Left renal cortex interstitium (tissue), 4 donors: ENCODE measurements at places on chromosomes 7 and 10. TPM values are rescaled to one million over a fixed set of nuclear protein-coding genes. Genes with fewer than 3 reads are reported as not detected.

- DNase-seq, result no peak
These were observed 76.6 kb downstream of the TCF7L2 start for GRCh38 chr10:113026679-113027078.

GRCh38 chr7:12747687-12748306, 60.4 kb downstream of the ARL4A start:
- DNase-seq, result no peak

GRCh38 chr7:3013975-3014792, 29.5 kb downstream of the CARD11 start:
- DNase-seq, result no peak

DNA sequence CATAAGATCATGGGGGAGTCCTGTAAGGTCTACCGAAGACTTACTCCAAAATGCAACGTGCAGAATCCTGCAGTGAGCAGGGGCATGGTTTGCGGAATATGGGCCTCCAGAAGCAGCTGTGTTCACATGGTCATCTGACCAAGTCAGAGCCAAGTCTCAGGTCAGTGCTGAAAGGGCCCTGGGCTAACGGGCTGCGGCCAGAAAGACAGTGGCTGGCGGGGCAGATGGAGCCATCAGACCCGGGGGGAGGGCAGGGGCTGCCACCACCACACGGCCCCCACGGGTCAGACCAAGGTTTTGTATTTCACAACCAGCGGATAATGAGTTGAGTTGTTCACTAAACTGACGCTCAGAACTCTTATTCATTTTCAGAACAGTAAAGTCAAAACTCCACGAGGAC, 522.3 kb downstream of the PTPRN2 start:
- DNase-seq, result no peak

- DNase-seq, result no peak
These were observed 804 bp downstream of the C10orf95 start for GRCh38 chr10:102450374-102451104.

GRCh38 chr7:64630496-64630895, 35.4 kb upstream of the ZNF107 start:
- DNase-seq, result peak; percentile 6

- DNase-seq, result no peak
These were observed 543.8 kb downstream of the PTPRN2 start for GRCh38 chr7:158043551-158044481.

DNA sequence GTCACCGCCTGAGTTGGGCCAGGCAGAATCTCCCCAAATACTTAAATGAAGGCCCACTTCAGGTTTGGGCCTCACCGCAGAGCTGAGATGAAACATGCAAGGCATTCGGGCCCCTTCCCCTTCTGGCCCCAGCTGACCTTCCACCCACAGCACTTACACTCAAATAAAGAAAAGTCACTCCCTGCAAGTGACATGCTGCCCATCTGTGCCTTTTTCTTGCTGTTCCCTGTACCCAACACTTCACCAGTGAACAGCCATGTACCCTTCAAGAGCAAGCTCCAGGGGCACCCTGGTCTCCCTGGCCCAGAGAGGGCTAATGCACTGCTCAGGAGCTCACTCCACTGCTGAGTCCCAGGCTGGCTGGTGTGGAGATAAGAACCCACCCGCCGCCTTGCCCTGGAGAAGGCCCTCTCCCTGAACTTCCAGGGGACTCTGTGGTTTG, 40.7 kb downstream of the ZCCHC24 start:
- no peak for DNase-seq

DNA sequence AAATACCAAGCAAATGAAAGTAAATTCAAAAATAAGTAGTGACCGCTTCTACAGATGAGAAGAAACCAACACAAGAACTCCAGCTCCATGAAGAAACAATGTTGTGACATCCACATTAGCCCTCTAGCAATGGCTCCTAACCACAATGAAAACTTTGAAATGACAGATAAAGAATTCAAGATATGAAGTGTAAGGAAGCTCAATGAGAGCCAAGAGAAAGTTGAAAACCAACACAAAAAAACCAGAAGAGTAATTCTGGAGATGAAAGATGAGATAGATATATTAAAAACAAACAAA, 68.2 kb upstream of the DDC start:
- DNase-seq, result no peak

GRCh38 chr7:70580161-70580560, 551.8 kb upstream of the GALNT17 start:
- DNase-seq, result no peak

GRCh38 chr10:61819208-61819607, 82.3 kb upstream of the ARID5B start:
- DNase-seq, result no peak

GRCh38 chr10:21285742-21286331, 239.6 kb downstream of the SKIDA1 start:
- DNase-seq, result no peak

GRCh38 chr10:26723016-26723415, 25.5 kb downstream of the PDSS1 start:
- no peak for DNase-seq

- DNase-seq, result no peak
These were observed 12.8 kb downstream of the SNX8 start for GRCh38 chr7:2301511-2301863.

DNA sequence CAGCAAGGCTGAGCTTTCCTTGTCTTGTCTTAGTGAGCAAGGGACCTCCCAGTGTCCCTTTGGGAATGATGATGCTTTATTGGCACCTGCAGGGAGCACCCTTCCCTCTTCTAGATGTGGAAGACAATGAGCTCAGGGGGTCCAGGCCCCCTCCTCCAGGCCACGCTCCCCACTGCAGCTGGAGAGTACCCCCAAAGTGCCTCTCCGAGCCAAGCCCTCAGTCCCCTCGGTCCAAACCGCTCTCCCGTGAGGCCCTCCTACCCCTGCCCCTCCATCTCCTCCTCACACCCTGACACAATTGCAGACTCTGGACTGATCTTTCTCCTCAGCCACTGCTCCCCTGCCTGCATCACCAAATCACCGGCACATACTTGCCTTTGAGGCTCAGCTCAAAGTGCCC, 16.7 kb downstream of the RBP3 start:
- DNase-seq, result no peak

DNA sequence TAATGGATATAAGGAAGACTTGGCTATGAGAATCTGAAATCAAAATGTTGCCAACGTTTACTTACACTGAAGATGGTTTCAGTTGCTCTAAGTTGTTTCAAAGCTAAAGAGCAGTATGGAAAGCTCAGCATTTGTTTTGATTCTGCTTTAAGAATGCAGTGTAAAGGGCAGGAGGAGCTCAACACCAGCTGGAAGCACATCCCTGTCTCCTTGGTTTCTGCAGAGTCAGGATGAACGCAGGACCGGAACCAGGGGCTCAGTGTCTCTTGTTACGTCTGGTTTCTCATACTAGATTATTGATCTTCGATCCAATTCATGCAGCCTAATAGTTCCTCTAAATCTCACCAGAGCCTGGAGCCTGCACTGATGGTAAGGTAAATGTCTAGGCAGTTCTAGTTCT, 24.1 kb downstream of the ZRANB1 start:
- DNase-seq, result no peak

DNA sequence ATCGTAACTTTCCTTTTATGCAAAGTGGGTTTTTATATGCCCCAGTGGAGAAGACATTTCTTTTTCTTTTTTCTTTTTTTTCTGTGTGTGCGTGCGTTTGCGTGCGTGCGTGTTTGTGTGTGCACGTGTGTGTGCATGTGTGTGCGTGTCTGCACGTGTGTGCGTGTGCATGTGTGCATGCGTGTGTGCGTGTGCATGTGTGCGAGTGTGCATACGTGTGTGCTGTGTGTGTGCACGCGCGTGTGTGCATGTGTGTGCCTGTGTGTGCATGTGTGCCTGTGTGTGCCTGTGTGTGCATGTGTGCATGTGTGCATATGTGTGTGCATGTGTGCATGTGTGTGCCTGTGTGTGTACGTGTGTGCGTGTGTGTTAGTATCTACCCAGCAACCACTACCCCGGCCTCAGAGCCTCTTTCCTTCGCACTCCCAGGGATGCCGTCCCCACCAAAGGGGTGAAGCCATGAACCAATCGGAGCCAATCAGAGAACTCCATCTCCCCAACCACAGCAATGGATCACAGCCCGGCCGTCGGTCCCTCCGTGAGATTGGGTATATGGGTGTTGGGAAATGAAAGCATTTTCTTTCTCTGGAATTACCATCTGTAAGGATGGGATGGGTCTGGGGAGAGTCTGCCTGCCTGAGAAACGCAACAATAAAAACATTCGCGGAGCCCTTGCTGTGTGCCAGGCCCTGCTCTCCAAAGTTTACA, 92.3 kb downstream of the ELFN1 start:
- no peak for DNase-seq

DNA sequence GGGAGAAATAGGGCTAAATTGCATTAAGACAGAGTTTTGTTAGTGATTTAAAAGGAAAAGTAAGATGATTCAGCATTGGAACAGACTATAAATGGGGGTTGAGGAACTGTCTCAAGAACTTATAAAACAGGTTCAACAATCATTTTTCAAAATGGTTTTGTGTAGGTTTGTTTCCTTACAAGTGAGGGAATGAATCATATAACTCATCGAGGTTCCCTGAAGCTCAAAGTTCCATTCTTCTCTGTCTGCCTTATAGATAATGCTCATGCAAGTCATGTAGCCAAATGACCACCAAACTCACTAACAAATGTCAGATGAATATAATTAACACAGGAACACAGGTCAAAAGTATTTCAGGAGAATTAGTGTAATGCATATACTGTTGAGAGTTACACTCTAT, 27.7 kb downstream of the ADAM22 start:
- DNase-seq, result no peak

DNA sequence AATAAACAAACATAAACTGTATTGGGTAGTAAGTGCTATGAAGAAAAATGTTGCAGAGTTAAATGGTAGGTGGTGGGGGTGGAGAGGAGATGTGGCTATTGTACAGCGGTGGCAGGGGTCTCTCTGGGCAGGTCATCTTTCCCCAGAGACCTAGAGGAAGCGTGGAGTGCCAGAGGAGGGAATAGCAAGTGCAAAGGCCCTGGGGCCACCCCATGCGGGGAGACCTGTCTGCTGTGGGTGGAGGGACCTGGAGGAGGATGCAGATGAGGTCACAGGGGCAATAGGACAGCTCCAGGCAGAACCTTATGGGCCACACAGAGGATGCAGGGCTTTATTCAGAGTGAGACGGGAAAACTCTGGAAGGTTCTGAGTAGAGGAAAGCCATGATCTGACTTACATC, 47.5 kb downstream of the DLG5 start:
- DNase-seq, result no peak

- no peak for DNase-seq
These were observed 2.5 kb downstream of the SAP25 start for GRCh38 chr7:100570954-100571828.

DNA sequence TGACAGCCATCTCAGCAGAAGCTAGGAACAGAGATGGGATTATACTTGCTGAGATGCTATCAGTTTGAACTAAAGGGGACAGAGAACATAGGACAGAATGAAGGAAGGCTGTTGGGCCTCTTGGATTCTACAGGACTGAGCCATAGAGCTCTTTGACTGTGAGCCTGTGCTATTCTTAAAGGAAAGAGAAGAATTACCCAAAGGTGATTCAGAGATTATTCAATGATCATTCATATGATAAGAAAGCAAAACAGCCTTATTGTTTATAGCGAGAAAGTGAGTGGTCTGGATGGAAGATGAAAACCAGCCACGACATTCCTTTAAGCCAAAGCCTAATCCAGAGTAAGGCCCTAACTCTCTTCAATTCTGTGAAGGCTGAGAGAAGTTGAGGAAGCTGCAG, 69.7 kb upstream of the NEUROD6 start:
- DNase-seq, result no peak

EN2 gene
- polyA plus RNA-seq, result 0.07 TPM

BAMBI gene
- 45.0 TPM for polyA plus RNA-seq

PLOD3 gene
- polyA plus RNA-seq, result 46.1 TPM

TUBB8 gene
- 0.96 TPM for polyA plus RNA-seq

BCL7B gene
- 44.3 TPM for polyA plus RNA-seq

PNLIP gene
- polyA plus RNA-seq, result not detected
